Renal cortical epithelial cell (primary cell): ENCODE measurements at places on chromosomes 6 and 20. TPM values are rescaled to one million over a fixed set of nuclear protein-coding genes. Genes with fewer than 3 reads are reported as not detected.

GRCh38 chr20:20003031-20003954 lies 13.9 kb upstream of the NAA20 start:
- DNase-seq: peak; percentile 57

DNA sequence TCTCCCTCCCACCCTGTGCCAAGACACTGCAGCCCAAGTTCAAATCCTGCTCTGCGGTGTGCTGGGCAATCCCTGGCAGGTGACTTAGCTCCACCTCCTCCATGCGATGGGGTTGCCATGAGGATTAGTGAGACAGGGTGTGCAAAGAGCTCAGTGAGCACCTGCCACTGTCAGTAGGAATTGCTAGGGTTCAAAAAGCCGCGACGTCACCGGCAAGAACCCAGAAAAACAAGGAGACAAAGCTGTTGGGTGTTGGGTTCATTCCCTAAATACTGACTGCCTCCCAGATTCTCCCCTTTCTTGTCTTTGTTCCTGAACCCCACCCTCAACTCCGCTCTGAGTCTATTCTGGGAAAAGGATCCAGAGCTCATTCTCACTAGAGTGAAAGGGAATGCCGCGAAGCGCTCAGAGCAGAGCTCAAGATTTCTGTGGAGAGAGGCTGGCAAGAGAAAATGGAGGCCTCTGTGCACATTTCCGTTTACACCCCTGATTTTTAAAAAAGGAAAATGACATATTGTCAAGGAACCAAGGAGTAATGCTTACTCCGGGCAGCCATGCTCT lies 13.3 kb downstream of the PMEPA1 start:
- no peak for DNase-seq

FGD2 gene
- 0.05 TPM in 1 of 2 replicates, not detected in the other for total RNA-seq

DNA sequence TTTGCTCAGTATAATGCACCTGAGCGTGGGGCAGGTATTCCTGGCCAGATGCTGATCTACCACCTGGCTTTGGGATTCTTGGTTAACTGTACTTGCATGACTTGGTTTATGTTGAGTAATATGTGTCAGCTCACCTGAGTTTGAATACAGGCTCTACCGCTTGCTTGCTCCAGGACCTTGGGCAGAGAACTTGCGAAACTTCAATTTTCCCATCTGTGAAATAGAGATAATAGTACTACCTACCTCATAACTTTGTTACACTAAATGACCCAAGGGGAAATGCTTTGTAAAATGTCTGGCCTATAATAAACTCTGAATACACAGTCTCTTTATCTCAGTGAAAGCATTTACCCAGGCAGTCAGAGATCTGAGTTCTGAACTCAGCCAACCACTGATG lies 51.8 kb downstream of the SCAND1 start:
- DNase-seq: peak; percentile 6

- DNase-seq: no peak
These were observed 121.3 kb downstream of the PHACTR3 start for GRCh38 chr20:59725476-59726280.

- no peak for DNase-seq
These were observed 120.6 kb downstream of the PDE7B start for GRCh38 chr6:135972150-135972549.

GRCh38 chr6:84466511-84466910 lies 239.1 kb upstream of the CEP162 start:
- DNase-seq: peak; percentile 74

DNA sequence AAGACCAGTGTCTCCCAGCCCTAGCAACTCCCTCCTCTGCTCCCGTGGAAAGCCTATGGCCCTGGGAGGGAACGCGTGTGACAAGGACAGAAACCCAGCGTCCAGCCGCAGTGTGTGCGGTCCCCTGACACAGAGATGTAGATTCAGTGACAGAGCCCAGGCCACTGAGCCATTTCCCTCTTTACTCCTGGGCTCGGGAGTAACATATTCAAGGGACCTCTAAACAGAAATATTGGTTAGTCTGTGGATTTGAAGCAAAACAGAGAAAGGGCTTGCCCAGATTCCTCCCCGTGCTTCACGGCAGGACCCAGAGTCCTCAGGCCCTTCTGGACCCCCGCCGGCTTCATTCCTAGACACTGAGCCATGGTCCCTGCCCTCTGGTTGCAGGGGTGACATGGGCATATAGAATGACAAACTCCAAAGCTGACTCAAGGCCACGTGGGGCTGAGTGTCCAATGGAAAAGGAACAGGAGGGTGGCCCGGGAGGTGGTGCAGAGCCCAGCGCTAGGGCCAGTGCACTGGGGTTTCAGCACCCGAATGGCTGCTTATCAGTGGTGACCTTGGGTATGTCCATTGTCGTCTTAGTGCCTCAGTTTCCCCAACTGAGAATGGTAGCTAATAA lies 248.2 kb downstream of the QKI start:
- no peak for DNase-seq

GRCh38 chr6:127585123-127585522 lies 8.1 kb downstream of the C6orf58 start:
- no peak for DNase-seq

DNA sequence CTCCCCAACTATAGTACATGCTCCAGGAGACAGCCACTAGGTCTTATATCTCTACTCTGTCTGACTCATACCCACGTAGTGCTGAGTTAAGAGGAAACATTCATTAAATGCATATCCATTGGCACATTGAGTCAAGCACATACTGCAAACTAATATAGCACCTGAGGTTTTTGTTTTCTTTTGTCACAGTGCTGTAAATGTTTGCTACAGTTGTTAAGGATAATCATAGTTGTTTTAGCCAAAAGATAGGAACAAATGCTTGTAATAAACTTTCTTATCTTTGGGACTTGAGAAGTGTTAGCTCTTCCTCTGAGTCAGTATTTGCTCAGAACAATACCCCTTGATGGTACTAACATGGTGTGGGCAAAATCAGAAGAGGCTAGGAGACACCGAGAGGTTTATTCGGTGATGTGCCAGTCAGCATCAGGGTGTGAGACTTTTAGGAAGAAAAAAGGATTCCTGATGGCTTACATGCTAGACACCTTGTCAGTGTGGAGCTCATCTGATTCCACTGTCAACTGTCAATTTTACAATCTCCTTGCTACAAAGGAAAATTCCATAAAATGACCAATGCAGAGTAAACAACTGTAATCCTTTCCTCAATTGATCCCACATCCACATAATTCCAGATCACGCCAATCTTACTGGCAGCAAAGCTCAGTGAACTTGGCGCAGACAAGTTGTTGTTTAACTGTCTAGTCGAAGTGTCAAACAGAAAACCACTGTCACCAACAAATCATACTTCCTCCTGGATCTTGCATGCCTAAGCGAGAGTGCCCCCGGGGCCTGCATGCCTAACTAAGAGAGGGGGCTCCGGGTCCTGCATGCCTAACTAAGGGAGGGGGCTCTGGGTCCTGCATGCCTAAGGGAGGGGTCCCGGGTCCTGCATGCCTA lies 36.1 kb downstream of the ELOVL2 start:
- peak; percentile 76 for DNase-seq

DNA sequence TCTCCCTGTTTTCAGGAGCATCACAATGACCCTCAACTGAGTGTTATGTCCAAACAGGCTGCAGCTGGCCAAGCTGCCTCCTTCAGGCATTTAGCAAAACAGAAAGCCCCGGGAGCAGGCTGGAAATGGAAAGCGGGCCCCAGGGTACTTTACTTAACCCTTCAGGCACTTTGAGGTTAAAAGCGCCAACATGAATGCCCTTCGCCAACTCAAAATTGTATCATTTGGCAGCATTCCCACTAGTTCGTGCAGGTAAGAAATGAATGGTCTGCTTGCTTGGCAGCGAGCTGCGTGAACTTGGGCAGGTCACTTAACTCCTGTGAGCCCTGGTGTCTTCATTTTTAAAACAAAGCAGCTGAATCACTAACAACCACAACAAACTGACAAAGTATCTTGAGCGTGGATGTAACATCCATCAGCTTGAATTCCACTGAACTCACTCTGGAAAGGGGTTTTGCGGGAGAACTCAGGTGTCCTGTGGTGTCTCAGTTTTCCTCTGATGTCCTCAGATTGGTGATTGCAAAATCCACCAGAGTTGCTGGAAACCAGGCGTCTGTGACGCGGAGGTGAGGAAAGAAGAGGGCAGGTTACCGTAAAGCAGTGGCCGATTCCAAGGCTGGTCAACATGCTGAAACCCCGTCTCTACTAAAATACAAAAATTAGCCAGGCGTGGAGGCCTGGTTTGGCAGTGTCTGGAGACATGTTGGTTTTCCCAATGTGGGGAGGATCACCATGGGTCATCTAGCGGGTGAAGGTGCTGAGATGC lies 118.8 kb upstream of the ZNF217 start:
- peak; percentile 25 for DNase-seq

GRCh38 chr20:59564171-59564570 lies 40.2 kb upstream of the PHACTR3 start:
- DNase-seq: no peak

- peak; percentile 67 for DNase-seq
These were observed 3.6 kb upstream of the MYLK2 start for GRCh38 chr20:31815408-31816188.

DNA sequence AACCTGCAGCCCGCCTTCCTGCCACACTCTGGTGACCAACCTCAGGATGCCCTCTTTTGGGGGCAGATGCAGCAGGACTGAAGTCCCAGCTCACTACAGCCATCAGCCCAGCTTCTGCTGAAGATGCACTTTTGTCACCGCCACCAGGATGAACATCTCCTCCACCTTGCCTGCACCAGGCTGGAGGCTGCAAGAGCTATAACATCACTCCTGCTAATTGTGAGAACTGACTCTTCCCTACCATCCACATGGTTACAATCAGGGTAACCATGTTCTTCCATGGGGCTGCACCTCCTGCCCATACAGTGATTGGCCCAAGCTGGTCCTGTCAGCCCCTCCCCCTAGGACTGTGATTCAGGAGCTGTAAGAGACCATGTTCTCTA lies 2.0 kb upstream of the ACTL10 start:
- no peak for DNase-seq

SMIM13 gene
- 11.0 and 13.9 TPM in 2 replicates for total RNA-seq

RUNX2 gene
- 13.9 and 34.1 TPM in 2 replicates for total RNA-seq

BHLHE23 gene
- not detected in 2 replicates for total RNA-seq

CLPSL1 gene
- not detected in 2 replicates for total RNA-seq

- DNase-seq: peak; percentile 76
These were observed 123.7 kb upstream of the BTN3A2 start for GRCh38 chr6:26241033-26241895.

- DNase-seq: no peak
These were observed 50.8 kb upstream of the TAGAP start for GRCh38 chr6:159095616-159096015.

- peak; percentile 19 for DNase-seq
These were observed 46.3 kb downstream of the GOPC start for GRCh38 chr6:117555882-117556498.

- DNase-seq: peak; percentile 26
These were observed 383.5 kb downstream of the PRKN start for GRCh38 chr6:162343936-162344645.

GRCh38 chr20:46371656-46372055 lies 34.8 kb downstream of the ELMO2 start:
- no peak for DNase-seq

DEFB124 gene
- total RNA-seq: not detected in 2 replicates

RHAG gene
- not detected in 2 replicates for total RNA-seq

PTPRK gene
- total RNA-seq: 104 and 124 TPM in 2 replicates

DNA sequence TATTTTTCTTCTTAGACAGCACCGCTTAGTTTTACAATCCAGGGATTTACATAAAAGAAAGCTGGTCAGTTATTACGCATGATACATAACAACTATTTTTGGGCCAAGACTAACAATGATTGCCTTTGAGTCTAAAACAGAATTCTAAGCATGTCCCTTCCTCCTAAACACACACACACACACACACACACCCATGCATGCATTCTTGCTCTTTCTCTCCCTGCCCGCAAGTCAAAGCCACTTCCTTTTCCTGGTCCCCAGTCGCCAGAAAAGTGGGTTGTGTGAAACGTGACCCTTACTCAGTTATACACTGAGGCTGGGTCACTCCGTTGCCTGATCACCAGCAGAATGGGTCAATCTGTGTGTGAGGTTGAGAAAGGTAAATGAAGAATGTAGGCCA lies 31.4 kb downstream of the FYN start:
- no peak for DNase-seq

DNA sequence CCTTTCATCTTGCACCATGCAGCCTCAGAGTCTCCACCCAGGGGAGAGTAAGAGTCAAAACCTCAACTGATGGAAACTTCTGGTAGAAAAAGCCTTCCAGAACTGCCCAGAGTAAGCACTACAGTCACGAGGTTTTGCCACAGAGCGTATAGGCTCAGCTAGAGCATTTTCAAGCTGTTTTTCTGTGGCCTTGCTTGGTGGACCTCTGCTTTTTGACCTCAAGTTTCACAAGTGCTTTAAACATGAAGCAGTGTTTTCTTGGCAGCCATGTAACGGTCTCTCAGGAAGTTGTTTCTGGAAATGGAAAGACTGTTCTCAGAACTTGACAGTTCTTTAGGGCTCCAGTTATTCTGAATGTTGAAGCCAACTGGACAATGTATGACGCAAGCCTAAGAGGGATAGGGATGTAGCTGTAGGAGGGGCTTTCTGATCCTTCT lies 146.5 kb downstream of the ZDHHC14 start:
- peak; percentile 36 for DNase-seq

DNA sequence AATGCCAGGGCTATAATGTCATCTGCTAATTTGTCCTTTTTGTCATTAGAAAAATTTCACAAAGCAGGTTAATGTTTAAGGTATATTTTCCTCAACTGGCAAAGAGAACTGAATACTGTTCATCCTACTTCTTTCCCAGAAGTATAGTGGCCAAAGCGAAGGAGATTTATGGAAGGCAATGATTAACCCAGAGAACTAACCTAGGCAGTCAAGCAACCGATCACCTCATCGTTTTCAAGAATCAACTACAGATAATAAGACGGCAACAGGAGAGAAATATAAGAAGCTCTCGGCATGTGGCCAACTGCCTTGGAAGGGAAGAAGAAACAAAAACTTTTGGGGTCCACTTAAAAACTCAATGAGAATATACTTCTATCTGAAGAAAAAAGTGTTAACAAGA lies 38.2 kb downstream of the REV3L start:
- peak; percentile 61 for DNase-seq
